Urothelium cell line (cell line): ENCODE measurements at places on chromosomes 5 and 9.
A peak's percentile ranks its signal among the peaks of the same experiment; 100 is the strongest.

- DNase-seq = no peak
Observed at GRCh38 chr5:41871852-41872251, 1.6 kb upstream of the OXCT1 start.

- no peak for DNase-seq
Observed at GRCh38 chr5:179680780-179681401, at the start of gene CBY3. Gene CBY3, minus strand, starts transcription at chr5:179681034. Its CDS starts 116 bp downstream, at chr5:179680918.

DNA sequence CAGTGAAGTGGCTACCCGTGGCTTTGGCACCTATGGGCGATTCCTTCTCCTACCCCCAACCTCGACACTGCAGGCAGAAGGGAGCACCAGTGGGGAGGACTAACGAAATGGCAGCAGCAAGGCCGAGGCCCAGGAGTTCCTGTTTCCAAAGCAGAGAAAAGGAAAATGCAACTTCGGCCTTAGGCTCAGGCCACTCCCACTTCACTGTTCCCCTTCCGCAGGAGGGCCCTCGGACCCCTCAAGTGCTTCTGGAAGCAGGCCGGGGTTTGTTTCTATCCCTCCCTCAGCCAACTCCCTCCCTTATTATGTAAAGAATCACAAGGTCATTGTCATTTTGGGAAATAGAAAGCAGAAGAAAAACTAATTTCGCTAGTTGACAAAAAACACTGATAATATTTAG is 36.4 kb upstream of the NKX2-5 start:
- no peak for DNase-seq

DNA sequence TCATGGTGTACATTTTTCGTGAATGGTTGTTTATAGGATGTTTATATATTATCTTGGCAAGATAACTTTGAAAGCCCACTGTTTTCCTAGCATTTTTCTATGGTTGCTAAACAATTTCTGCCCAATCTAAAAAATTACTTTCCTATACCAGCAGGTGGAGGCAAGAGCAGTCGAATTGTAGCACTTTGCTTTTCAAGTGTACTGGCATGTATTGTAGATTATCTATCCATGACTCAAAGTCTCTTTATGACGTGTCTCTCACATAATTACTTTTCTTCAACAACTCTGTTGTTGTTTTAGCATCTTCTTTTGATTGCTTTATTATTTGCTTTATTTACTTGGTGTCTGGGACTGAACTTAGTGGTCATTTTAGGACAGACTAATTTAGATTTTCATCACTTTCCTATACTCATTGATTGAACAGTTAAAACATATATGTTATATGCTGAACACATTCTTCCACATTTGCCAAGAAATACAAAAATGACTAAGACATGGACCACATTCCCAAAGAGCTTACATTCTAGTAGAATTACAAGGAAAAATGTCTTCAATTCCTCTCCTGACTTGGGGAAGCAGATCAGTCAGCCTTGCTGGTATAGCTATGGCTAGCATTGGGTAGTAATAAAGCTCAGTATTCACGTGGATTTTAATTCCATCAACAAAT is 20.7 kb downstream of the NLN start:
- peak; percentile 46 for DNase-seq

- DNase-seq = no peak
Observed at GRCh38 chr9:110284211-110284844, 28.0 kb upstream of the TXN start.

GRCh38 chr9:124778575-124779367 is 1.8 kb downstream of the OLFML2A start:
- no peak for DNase-seq

- DNase-seq = no peak
Observed at GRCh38 chr9:88441301-88442007, 53.2 kb downstream of the SPIN1 start.

DNA sequence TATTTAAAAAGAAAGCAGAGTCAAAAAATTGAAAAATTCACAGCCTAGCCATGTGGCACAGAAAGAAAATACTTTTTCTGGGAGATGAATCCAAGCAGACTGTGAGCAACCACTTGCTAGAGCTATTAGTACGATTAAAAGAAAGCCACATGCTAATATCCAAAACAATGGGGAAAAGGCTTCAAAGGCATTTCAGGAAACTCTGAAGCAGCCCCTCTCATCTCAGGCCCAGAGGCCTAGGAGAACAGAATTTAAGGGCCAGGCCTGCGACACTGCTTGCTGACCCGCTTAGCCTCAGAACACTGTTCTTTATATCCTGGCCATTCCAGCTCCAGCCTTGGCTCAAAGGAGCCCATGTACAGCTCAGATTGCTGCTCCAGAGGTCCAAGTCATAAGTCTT is 1257.0 kb upstream of the CDH18 start:
- no peak for DNase-seq

- DNase-seq = peak; percentile 78
Observed at GRCh38 chr5:132777209-132778069, at the start of gene SEPTIN8. Gene SEPTIN8, minus strand, starts transcription at chr5:132777239. Its CDS starts 102 bp downstream, at chr5:132777137.

GRCh38 chr5:56512313-56512996 is 279.3 kb upstream of the ANKRD55 start:
- DNase-seq = no peak

DNA sequence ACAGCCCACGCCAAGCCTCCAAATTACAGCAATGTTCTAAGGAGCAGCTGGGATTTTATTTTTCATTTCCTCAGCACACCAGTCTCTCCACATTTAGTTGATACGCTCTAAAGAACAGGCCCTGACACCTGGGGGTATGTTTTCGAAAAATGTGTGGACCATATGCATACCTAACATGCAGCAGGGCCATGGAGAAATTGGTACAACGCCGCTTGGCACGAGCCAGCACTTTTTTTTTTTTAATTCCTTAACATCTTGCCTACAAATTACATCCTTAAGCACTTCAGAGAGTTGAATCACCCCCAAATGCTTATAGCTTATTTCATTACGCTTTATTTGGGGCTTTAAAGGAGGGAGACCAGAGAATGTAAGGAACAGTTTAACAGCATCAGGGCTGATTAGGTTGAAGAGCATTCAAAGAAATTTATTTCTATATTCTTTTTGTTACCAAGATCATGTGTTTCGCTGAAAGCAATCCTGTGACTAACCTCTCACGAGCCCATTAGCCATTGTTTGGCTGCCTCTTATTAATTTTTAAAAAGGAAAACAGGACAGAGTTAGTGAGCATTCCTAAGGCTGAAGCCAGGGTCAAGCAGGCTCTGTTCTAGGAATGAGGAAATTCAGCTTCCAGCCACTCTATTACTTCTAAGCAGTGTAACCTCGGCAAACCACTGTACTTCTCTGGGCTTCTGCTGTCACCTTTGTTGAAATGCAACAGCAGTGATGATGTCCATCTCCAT is 173.8 kb downstream of the ACTL7B start:
- no peak for DNase-seq

DNA sequence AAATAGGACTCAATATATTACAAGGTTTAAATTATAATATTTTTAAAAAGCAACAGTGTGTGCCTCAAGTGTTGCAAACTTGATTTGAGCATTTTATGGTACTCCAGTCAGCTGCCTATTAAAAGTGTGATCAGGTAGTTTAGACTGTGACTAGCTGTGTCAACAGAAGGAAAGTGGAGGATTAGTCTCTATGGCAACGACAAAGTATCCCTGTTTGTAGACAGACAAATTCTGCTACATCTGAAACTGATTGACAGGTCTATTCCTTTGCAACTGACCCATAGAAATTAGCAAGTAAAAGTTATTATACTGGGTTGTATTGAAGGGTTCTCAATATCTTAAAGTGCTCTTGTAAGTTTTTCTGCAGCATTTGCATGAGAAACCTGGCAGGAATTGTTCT is 249.8 kb upstream of the ARRDC3 start:
- no peak for DNase-seq

- no peak for DNase-seq
Observed at GRCh38 chr9:113568571-113569321, 105.2 kb downstream of the RGS3 start.

DNA sequence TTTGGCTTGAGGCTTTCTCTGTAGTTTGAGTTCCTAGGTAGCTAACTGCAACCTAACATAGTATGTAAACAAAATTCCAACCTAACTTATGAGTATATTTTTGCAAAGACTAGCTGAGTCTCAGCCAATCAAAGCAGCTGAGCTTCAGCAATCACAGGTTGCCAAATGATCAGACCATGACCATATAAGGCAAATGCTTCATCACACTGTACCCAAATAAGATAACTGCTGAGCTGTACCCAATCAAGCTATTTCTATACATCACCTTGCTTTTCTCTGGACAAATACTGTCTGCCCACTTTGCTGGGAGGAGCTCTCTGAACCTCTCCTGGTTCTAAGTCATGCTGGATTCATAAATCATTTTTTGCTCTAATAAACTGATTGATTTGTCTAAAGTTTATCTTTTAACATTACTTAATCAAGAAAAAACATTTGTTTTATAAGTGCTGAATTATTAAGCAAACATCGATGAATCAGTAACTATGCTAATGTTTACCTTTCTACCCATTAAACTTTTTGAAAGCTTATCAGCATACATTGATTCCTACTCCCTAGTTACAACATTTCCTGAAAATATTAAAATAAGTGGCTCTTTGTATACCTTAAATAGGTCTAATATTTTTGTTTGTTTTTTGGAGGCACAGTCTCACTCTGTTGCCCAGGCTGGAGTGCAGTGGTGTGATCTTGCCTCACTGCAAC is 129.7 kb upstream of the PCA3 start:
- DNase-seq = no peak

GRCh38 chr9:31103836-31104235 is 1280.6 kb upstream of the ACO1 start:
- DNase-seq = no peak

DNA sequence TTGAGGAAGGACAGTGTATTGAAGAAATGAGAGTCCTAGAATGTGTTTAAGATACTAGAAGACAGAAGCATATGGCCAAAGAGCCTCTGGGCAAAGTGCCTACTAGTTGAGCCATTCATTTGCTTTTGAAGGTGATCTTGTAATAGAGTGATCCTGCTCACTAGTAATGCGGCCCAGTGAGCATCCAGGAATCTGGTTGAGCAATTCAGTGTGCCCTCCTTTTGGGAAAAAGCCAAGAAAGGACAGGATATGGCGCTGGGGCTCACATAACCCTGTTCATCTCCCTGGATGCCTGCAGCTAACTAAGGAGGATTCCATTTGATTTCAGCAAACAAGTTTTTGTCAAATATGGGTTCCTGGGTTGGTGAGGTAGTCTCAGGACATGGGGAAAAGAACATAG is 16.3 kb downstream of the ADAM19 start:
- peak; percentile 30 for DNase-seq

DNA sequence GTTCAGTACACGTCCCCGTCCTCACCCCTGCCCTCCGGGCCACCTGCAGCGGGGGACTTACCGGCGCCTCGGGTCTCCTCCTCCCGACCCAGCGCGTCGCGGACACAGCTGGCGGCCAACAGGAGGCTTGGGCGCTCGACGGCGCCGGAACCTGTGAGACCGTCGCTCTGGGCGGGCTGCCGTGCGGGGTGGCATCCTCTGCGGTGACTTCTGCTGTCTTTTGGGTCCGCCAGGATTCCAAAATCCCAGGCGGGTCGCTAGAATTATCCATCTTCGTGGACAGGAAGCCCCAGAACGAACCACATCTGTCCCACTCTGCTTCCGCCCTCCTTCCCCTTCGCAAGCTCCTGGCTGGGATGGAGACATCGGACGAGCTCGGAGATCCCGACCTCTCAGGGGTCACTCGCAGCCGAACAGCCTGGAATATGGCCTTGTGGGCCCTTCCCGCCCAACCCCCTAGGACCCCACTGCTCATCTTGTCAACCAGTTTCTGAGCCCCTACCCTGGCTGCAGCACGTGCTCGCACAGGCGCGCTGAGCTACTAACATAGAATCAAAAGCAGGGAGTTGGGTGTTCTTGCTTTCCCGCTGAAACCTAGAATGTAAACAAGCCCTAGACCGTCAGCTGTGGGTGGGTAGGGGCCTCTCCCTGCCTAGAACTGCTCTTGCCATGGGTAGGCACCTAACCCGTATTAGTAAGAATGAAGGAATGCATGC is 947 bp upstream of the MARCHF3 start:
- peak; percentile 35 for DNase-seq

GRCh38 chr5:8770431-8770830 is 775.4 kb downstream of the SEMA5A start:
- no peak for DNase-seq

GRCh38 chr5:140672455-140673186 is 755 bp downstream of the DND1 start:
- DNase-seq = no peak

- peak; percentile 44 for DNase-seq
Observed at GRCh38 chr5:140041492-140042392, 1.4 kb downstream of the NRG2 start.

DNA sequence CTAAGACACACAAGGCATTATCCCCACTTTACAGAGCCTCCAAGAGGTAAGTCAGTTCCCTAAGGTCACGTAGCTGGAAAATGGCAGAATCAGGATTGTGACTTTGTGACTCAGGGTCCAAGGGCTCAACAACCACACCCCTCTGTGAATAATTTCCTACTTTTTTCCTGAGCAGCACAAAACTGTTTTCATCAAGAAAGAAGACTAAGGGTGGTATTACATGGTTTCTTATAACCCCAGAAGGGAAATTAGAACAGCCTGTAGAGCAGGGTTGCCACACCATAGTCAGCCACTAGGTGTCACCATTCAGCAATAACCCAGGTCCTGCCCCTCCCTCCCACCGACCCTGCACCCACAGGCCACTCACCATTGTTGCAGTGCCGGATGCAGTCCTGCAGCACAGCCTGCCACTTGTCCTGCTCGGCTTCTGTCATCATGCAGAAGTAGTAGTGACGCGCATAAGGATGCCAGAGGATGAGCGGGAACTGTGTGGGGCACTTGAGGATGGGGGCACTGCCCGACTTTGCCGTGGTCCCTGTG is 72.1 kb downstream of the LRSAM1 start:
- no peak for DNase-seq

DNA sequence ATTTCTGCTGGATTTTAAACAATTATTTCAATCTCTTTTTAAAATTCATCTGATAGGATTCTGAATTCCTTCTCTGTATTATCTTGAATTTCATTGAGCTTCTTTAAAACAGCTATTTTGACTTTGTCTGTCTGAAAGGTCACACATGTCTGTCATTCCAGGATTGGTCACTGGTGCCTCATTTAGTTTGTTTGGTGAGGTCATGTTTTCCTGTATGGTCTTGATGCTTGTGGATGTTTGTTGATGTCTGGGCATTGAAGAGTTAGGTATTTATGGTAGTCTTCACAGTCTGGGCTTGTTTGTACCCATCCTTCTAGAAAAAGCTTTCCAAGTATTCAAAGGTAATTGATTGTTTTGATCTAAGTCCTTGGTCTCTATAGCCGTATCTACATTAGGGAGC is 39.1 kb downstream of the DENND4C start:
- no peak for DNase-seq

GRCh38 chr5:124408738-124409453 is 337.5 kb downstream of the ZNF608 start:
- no peak for DNase-seq
